ENCODE measurements at places on chromosomes 4 and X.

GRCh38 chr4:138049355-138049754, 192.8 kb downstream of the SLC7A11 start:
- no peak for DNase-seq

- DNase-seq = no peak
Observed at GRCh38 chr4:6944301-6945051, 34.9 kb downstream of the TBC1D14 start.

GRCh38 chr4:176448761-176449160, 129.0 kb downstream of the SPCS3 start:
- DNase-seq = no peak

DNA sequence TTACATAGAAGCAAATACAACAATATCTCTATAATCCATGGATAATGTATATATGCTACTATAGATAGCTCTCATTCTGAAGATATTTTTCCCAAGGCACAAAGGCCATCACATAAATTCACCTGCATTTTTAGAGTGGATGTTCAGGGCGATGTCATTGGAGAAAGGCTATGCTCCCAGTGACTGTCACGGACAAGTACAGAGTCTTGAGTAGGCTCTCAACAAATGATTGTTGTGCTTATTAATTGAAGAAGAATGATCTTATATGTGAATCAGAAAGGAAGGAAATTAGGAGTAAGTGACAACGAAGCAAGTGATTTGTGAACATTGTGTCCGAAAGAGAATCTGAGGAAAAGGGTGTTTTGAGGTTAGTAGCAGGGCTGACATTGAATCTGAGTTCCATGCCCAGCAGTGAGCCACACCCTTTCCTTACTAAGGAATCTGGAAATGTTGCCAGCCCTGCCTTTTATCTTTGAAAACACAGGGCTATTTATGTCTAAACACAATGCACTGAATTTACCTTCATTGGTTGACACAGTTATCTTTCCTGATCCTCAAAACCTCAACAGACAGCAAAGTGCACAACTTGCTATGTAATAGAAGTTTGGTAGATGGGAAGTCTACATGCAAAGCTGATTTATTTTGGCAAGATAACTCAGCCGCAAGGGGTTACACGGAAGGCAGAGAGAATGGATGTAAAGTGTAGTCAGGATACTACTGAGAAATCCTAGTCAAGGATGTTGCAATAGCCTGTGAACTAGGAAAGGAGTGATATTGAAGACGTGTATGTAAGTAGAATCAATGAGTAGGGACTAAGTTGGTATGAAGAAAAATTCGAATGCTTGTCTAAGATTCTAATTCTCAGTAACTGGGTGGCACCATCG, 50.4 kb downstream of the SORBS2 start:
- DNase-seq = no peak

GRCh38 chrX:116009861-116010710, 160.5 kb upstream of the AGTR2 start:
- peak; percentile 75 for DNase-seq

All from NCI-H524 (cell line).